ENCODE measurements at places on chromosomes 6 and 20.

- DNase-seq, result no peak
Measured at GRCh38 chr20:41538810-41539596, 79.2 kb downstream of the CHD6 start.

DNA sequence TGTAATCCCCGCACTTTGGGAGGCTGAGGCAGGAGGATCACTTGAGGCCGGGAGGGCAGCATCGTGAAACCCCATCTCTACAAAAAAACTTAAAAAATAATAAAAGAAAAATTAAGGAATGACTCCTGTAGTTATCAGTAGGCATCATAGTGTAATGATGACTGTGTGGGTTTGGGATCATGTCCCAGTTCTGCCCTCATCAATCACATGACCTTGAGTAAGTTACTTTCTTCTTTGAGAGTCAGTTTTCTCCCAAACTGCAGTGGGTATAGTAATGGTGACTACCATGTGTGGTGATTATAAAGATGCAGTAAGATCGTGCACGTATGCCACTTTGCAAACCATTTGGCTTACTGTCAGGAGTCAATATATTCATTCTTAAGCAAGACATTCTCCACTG is 89.2 kb downstream of the TXNDC5 start:
- no peak for DNase-seq

GRCh38 chr6:165227644-165228329 is 81.6 kb downstream of the C6orf118 start:
- DNase-seq, result no peak

GRCh38 chr20:23745247-23745646 is 5.5 kb downstream of the CST1 start:
- DNase-seq, result no peak

DNA sequence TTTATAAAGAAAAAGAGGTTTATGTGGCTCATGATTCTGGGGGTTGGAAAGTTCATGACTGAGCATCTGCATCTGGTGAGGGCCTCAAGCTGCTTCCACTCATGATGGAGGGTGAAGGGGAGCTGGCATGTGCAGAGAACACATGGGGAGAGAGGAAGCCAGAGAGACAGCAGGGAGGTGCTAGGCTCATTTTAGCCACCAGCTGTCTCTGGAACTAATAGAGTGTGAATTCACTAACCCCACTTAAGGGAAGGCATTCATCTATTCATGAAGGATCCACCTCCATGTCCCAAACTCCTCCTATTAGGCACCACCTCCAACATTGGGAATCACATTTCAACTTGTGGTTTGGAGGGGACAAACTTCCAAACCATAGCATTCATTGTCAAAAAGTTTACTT is 137.3 kb upstream of the PMEPA1 start:
- no peak for DNase-seq
